ENCODE measurements at places on chromosomes 4 and X. TPM values are rescaled to one million over a fixed set of nuclear protein-coding genes. Genes with fewer than 3 reads are reported as not detected.

Gene SLC4A4
- 4.8 TPM for polyA plus RNA-seq

Gene CXXC4
- polyA plus RNA-seq, result 0.45 TPM

- H3K27me3 ChIP-seq, result no peaks in the 10 kb centered on the region
- no peak for DNase-seq
- H3K4me3 ChIP-seq, result no peak overlapping the region
- H3K27ac ChIP-seq, result no peak overlapping the region
- H3K36me3 ChIP-seq, result peaks cover 1% of the 10 kb centered on the region
Measured at GRCh38 chr4:16869594-16870245, 28.7 kb downstream of the LDB2 start.

Gene FAT1
- 22.5 TPM for polyA plus RNA-seq

Data from lung (tissue), 17 donors.